Stimulated activated CD4-positive, alpha-beta T cell treated with anti-CD3 and anti-CD28 coated beads, Interleukin-4, amount 100 ng/mL, for 1 hour (primary cell): ENCODE measurements at places on chromosomes 6 and 20.

DNA sequence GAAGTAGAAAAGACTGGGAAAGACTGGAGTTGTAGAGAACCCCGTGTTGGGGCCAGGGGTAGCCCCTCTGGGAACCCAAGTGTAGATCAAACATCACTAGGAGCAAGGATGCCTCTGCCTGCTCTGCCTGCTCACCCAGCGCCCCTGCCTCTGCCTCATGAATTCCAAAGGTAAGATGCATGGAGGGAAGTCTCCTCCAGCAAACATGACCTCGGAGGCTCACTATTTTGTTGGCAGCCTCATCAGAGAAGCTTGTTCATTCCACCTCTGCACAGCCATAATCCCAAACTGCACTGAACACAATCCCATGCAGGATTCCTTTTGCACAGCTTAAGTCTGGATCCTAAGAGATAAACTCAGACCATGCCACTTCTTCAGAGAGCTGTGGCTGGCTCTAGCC is 4.9 kb downstream of the FRS3 start:
- DNase-seq: no peak

DNA sequence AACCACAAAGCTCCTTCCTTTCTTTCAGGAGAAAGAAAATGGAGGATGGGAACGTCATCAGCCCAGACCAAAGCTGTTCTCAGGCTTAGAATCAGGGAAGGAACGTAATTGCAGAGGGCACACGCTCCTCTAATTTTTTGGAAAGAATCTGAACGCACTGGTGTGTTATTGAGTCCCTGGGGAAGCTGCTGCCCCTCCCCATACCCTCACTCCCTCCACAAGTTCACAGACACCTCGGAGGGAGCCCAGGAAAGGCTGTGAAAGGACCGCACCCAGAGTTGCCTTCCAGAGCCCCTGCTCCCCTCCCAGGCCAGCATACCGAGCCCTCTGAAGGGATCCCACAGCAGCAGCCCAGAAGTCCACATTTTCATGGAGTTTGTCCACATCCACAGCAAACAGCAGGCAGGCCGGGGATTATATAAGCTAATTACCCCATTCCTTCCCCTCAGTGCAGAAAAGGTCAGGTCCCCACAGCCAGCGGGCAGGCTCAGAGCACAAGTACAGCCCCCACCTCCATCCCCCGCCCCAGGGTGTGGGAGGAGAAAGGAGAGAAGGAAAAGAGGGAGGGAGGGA is 53.7 kb downstream of the ANKRD60 start:
- DNase-seq: no peak

DNA sequence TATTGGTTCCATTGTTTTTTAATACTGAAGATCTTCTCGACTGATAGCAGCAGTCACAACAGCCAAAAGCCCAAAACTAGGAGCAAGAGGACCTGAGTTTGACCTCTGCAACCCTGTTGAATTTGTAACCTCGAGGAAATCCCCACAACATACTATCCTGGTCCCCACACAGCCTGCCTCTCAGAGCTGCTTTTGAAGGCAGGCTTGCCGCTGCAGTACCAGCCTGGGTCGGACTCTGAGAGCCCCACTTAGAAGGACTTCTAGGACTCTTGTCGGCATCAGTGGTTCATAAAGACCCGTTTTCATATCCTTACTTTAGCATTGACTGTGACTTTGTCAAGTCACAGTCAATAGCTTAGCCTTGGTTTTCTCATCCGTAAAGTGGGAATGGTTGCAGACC is 49.3 kb downstream of the EBF4 start:
- no peak for DNase-seq

- DNase-seq: no peak
Measured at GRCh38 chr20:44054849-44055248, 132.1 kb downstream of the JPH2 start.

DNA sequence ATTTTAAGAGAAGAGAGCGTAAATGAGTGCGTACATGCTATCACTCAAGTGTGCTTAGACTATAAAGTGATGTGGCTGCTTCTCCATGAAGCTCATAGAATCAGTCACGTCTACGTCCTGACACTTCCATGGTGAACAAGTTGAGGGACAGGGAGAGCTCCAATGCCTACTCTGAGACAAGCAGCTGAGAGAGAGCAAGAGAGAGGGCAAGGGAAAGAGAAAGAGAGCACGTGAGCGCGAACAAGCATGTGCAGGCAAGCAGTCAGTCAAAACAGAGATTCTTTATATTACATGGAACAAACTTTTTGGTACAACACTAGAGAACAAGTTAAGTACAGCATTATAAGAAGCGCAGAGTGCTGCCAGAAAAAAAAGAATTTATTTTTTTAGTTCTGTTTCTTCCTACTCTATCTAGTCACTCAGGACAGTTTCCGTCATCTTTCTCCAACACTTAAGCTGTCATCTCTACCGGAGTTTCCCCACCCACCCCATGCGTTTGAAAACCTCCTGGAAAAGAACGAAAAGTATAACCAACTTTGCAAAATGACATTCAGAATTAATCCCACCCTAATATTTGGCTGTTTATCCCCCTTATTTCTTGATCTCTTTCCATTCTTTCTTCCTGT is 61.8 kb downstream of the EPB41L2 start:
- DNase-seq: no peak

DNA sequence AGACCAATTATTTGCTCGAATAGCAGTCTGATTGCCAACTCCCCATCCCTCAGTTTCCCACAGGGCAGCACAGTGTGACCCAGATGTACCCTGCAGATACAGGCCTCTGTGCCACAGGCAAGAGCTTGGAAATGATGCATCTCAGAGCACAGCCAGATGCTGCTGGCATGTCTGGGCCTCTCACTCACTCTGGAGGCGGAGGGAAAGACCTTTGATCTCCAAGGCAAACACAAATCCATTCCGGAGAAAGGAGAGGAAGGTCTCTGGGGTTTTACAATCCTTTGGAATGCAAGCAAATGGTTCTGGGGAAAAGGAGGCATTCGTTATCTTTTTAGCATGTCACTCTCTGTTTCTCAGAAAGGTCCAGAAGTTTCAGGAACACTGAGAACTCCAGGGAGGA is 74.2 kb downstream of the RIOK1 start:
- DNase-seq: no peak

- DNase-seq: no peak
Measured at GRCh38 chr6:111950661-111951496, 77.6 kb upstream of the FYN start.
